T-helper 9 cell (primary cell): ENCODE measurements at places on chromosomes 7 and 10.

DNA sequence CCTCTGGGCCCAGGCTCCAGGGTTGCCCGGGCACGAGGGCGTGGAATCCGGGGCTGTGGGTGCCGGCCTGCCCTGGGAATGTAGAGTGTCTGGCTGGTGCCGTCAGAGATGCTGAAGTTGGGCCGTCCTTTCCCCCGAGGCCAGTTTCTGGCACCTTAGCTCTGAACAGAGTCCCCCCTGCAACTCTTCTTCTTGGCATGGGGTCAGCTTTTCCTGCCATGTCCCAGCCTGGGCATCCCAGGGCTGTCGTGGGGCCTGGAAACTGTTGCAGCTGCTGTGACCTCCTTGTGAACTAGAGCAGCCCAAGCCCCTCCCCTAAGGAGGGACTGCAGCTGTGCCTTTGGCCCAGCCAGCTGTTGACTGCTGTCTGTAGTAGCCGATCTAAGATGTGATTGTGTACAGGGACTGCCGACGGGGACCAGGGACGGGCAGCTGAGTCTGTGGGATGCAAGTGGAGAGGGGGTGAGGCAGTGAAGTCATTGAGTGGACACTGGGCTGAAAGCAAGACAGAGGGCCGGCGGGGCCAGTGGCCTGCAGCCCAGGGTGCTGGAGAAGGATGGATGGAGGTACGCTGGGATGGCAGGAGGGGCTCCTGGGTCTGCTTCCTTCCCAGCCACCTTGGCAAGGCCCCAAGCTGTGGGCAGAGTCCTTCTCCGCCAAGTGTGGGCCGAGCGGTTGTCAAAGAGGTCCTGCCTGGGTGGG, 35.8 kb downstream of the GBX1 start:
- no peak for DNase-seq

GRCh38 chr10:23413629-23414089, 25.2 kb upstream of the OTUD1 start:
- DNase-seq: no peak

DNA sequence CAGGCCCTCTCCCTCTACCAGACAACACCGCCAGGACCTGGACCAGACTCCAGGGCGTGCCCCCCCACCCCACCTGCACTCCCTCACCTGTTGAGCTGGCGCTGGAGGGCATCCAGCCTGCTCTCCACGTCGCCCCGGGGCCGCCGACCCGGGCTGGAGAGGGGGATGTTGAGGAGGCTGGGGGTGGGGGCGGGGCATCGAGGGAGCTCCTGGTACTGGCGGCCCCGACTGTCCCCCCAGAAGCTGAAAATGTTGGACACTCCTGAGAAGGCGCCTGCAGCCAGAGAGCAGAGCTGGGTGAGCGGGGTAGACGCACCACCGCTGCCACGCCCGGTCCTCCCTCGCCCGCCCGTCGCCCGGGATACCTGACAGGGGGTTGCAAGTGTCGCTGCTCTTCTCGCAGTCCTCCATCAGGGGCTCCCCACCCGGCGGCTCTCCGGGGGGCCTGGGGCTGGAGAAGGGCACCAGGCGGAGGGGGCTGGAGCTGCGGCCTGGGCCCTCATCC, 30.8 kb downstream of the KCNH2 start:
- no peak for DNase-seq

DNA sequence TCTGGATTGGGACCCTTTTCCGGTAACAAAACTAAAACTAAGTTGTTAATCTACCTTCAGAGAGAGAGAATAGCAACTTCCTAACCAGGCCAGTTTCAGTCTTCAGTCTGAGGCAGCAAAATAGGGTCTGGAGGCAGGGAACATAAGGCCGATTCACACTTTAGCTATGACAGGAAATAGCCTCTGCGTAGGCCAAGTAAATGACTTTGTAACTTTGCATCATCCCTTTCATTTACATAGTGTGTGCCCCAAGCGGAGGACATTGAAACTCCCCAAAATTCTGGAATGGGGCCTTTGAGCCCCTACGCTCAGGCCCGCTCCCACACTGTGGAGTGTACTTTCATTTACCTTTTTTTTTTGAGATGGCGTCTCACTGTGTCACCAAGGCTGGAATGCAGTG, 1.7 kb upstream of the UPP1 start:
- no peak for DNase-seq

DNA sequence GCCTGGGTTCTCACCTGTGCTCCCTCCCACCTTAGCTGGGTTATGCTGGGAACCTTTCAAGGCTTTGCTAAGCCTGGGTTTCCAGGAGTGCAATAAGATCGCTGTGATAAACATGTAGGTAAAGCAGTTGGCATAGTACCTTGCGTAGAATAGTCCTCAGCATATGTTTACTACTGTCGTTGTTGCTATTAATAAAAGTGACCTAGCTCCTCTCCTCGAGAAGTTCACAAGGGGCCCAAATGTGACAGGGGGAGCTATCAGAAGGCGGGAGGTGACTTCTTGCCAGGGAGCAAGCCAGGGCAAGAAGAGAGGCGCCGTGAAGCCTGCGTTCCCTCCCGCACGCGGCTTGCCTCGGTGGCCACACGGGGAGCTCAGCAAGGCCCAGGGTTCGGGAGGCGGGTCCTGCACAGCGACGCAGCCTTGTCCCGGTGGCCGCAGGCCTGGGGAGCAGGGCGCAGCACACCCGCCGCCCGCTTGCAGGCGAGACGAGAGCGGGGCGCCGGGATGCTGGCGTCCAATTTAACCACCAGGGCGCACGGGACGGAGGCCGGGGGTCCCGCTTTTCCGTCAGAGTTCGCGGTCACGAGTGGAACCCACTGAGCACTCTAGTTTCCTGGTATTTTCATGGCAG, 106.2 kb downstream of the SNX10 start:
- DNase-seq: no peak

DNA sequence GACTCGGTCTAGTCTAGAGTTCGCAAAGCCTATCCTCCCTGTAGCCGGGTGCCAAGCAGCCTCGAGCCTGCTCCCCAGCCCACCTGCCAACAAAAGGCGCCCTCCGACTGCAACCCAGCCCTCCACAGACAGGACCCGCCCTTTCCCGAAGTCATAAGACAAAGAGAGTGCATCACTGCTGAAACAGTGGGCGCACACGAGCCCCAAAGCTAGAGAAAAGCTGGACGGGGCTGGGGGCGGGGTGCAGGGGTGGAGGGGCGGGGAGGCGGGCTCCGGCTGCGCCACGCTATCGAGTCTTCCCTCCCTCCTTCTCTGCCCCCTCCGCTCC, 622 bp upstream of the COL1A2 start:
- no peak for DNase-seq

DNA sequence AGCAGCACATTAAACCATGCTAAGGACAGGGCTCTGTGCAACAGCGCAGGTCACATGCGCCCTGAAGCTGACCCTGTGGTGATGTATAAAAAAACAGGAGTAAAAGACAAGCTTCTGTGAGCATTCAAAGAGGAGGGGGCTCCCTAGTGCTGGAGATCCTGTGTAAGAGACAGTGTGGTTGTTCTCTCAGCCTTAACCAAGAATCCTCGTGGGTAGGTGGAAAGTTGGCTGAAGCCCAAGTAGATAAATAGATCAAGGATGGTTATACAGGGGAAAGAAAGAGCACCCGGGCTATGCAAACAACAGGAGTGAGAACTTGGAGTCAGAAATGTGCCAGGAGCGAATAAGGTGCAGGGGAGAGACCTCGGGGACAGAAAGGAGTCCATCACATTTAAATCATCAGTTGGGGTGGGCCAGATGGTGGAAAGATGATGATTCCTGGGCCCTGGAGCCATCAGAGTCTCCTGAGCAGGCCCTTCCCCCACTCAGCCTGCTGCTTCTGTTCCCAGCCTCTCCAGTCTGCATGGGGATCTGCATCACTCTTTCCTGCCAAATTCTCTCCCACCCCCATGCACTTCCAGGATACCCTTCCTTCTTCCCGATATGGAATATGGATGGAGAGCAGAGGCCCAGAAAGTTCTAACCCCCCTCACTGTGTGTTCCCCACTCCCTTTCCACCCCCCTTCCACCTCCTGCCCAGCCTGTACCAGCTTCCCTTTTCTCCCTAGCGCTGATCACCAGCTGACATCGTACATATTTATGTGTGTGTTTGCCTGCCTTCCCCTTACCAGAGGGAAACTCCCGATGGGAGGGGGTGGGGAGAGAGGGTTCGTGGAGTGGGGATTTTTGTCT, 78.1 kb upstream of the PRR15 start:
- no peak for DNase-seq

- DNase-seq: no peak
These were observed 627.2 kb downstream of the KCNMA1 start for GRCh38 chr10:77010430-77010829.

DNA sequence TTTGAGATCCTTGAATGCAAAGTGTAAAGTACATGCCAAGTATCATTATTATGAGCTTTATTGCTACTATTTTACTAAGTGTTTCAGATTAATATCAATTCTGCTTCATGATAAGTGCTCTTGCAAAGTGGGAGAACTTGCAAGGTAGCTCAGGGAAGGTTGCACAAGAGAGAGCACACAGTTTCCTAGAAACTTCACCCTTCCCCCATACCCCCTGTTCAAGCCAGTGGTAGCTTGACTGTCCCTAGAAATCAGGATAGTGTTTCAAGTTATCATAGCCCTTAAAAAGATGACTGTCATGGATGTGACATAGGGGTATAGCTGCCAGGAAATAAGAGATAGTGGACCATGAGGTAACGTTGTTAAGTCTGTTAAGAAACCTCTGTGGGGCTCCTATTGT, 251.5 kb downstream of the TRIL start:
- DNase-seq: no peak
